Diencephalon (tissue), 1 donor: ENCODE measurements at places on chromosomes 7 and 10. TPM values are rescaled to one million over a fixed set of nuclear protein-coding genes. Genes with fewer than 3 reads are reported as not detected.

Gene ZNF365
- 19.8 TPM for total RNA-seq

Gene ZNF746
- 19.6 TPM for total RNA-seq

Gene VWA2
- total RNA-seq: 3.2 TPM

Gene PRKG1
- total RNA-seq: 29.5 TPM

Gene ASIC3
- 1.4 TPM for total RNA-seq

Gene NEUROG3
- not detected for total RNA-seq

Gene FOXP2
- 94.6 TPM for total RNA-seq

Gene CHRM2
- 23.3 TPM for total RNA-seq

Gene VGF
- 33.2 TPM for total RNA-seq

Gene SOSTDC1
- 9.7 TPM for total RNA-seq

Gene NPTX2
- 32.1 TPM for total RNA-seq

Gene GNAT3
- not detected for total RNA-seq

Gene ITPRIP
- total RNA-seq: 3.2 TPM

Gene NOS3
- total RNA-seq: 2.5 TPM

Gene NODAL
- 3.5 TPM for total RNA-seq

Gene CEP55
- total RNA-seq: 4.6 TPM

Gene C10orf143
- 1.4 TPM for total RNA-seq

Gene FAM24A
- total RNA-seq: not detected

Gene C10orf53
- not detected for total RNA-seq

Gene ADRB1
- 7.6 TPM for total RNA-seq

Gene TWIST1
- total RNA-seq: 1.6 TPM

Gene SCART1
- total RNA-seq: 1.2 TPM

Gene RAB19
- total RNA-seq: not detected

Gene ZNF853
- 28.8 TPM for total RNA-seq

Gene NPY4R2
- total RNA-seq: 1.6 TPM

Gene MYOF
- 5.5 TPM for total RNA-seq

Gene KLF14
- total RNA-seq: 0.23 TPM

Gene LIPK
- total RNA-seq: not detected

Gene FOXI2
- total RNA-seq: not detected

Gene LRRC17
- total RNA-seq: 33.2 TPM

Gene PCBD1
- 27.0 TPM for total RNA-seq

Gene WEE2
- 0.23 TPM for total RNA-seq

Gene CPEB3
- 46.8 TPM for total RNA-seq

Gene GIMAP1
- 1.4 TPM for total RNA-seq

Gene RPEL1
- not detected for total RNA-seq

Gene CDC14C
- not detected for total RNA-seq

Gene NUDT13
- 0.92 TPM for total RNA-seq
